ENCODE measurements at places on chromosomes 6 and 20.

DNA sequence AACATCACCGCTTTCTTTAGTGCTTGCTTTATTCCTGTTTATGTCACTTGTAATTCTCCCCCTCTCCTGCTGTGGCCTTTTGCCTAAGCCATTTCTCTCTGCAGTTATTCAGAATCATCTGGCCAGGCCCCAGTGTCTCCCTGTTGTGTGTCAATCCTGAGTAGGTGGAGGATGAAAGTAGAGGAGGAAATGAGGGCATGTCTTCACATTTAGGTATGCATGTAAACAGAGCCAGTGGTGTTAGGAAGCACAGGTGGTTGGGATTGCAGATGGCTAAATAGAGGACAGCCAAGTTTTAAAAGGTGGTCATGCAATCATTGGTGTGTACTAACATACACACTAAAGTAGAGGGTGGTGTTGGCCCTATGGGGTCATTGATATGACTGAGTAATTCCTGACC lies 5.2 kb downstream of the PRSS35 start:
- DNase-seq, result no peak

- no peak for DNase-seq
Observed at GRCh38 chr6:79028641-79029314, 49.3 kb downstream of the PHIP start.

GRCh38 chr6:14476793-14477531 lies 359.4 kb downstream of the CD83 start:
- DNase-seq, result no peak

- DNase-seq, result no peak
Observed at GRCh38 chr6:66126358-66126757, 419.3 kb upstream of the EYS start.

DNA sequence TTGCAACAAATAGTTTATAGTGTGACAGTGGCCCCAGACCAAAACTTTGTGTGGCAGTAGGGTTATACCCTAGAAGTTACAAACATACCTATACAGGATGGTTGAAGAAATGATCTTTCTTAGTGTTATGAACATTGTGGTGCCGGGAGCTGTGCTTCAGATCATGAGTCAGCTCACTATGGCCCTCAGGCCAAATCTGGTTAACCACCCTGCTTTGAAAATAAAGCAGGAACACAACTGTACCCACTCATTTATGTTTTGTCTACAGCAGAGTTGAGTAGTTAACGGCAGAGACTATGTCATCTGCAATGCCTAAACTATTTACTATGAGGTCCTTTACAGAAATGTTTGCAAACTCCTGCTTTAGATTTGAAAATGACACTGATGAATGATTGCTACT lies 24.3 kb downstream of the AKAP7 start:
- no peak for DNase-seq

- no peak for DNase-seq
Observed at GRCh38 chr6:107061125-107062020, 33.4 kb downstream of the MTRES1 start.

- no peak for DNase-seq
Observed at GRCh38 chr6:170269151-170269845, 21.6 kb downstream of the DLL1 start.

DNA sequence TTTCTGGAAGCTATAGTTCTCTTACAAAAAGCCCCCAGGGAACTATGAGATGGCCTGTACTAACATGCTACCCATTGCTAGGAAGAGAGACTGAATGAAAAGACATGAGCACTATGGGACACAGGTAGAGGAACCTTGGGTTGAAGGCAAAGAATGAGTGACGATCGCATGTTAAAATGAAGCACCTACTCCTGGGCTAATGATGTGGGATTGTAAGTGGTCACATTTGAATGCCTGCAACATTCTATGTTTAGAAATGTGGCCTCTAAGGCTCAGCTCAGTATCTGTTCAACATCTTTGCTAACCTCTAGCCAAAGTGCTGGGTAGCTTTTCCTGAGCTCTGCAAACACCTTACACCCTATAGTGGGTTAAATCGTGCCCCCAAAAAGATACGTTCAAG lies 5.2 kb upstream of the ZC3H12D start:
- DNase-seq, result no peak

DNA sequence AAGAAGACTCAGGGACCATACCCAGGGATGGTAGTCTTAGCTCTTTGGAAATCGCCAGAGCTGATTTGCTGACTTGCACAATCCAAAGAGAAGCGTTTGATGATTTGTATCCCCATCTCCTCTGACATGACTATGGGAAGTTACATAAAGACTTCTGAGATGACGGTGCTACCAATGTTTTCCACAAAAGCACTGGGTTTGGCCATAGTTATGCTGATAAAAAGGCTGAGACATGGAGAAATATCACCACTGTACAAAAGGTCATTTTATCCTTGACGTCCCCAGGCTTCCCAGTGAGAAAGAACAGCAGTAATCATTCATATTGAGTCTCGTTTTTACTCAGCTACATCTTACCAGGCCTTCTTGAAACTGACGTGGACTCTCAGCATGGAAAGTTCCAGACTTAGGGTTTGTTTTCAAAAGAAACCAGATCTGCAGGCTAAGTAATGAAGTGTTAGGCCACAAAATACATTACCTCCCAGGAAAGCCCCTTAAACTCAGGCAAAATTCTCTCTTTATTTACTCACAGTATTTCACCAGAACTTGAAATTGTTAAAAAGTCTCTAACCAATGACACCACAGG lies 370.3 kb upstream of the JARID2 start:
- DNase-seq, result no peak

DNA sequence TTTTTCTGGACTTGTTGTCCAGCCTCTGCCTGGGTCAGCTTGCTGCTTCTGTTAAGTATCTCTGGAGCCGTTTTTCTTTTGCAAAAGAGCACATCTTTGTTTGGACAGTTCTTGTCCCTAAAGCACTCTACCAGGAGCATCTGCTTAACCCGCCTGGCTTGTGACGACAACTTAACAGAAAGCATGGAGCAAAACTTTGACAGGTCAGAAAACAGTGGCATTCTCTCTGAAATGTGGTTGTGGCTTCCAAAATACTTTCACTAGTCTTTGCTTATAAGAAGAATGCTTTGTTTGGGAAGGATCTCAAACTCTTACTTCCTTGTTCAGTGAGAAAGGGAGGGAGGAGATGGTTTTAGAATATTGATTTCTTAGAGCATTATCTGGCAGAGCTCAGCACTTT lies 47.6 kb downstream of the CD109 start:
- DNase-seq, result no peak

- DNase-seq, result no peak
Observed at GRCh38 chr20:13995841-13996240, 525 bp downstream of the MACROD2 start.

DNA sequence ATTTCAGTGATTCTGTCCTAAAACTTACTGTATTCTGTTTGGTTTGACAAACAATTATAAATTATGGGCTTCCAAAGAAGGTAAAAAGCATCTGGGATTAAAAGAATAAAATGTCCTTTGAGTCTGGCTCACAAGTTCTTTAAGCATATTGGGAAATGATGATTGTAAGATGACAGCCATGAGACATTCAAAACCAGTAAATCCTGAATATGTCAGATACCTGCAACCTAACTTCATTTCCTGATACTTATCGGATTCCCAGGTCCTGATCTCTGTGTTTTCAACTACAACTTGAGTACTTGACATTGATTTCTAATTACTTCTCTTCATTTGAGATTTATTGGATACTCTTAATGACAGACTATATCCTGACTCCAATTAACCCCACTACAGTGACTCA lies 446.6 kb downstream of the GRIK2 start:
- no peak for DNase-seq

DNA sequence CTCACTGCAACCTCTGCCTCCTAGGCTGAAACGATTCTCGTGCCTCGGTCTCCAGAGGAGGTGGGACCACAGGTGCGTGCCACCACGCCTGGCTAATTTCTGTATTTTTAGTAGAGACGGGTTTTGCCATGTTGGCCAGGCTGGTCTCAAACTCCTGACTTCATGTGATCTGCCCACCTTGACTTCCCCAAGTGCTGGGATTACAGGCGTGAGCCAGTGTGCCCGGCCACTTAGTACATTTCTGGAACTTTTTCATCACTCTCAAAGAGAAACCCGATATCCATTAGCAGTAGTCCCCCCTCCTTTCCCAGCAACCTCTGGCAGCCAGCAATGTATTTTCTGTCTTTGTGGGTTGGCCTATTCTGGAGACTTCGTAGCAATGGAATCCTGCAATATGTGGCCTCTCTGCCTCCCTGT lies 109.8 kb downstream of the JARID2 start:
- no peak for DNase-seq

DNA sequence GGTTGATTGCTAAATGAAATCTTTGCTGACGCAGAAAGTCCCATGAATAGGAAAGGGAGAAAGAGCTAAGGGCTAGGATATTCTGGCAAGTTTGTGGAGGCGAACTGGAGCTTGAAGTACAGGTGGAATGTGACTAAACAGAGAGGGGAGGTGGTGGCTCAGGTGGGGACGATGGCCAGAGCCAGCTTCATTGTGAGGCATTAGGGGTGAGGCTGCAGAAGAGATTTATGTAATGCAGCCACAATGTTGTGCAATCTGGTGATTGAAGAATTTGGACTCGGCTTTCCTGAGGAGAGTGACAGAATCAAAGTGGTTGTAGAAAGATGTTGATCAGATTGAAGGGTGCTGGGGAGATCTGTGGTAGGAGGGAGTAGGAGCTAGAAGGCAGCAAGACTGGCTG lies 42.9 kb upstream of the SPACA1 start:
- DNase-seq, result no peak

DNA sequence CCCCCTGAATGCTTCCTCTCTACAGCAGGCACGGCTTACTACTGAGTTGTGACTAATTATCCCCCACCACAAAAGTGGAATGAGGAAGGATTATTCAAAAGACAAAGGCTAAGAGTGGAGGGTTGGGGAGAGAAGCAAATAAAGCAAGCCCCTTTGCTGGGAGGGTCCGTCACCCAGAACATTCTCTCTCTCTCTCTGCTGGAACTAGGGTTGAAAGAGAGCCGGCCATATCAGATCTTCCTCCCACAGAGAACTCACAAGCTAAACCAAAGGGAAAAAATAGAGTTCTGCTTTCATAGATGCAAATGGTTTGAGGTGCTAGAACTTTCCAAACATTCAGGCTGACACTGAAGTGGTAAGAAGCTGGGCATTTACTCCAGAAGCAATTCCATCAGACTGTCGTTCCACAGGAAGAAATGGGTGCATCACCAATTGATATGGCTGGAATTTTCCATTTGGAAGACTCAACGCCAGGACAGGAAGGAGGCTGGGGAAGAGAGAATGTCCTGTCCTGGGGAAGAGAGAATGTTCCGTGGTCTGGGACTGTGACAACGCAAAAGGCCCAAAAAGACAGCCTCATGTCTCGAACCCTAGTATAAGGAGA lies 7.9 kb downstream of the ZMYND8 start:
- no peak for DNase-seq

- DNase-seq, result no peak
Observed at GRCh38 chr20:36010825-36011224, 42.4 kb downstream of the CNBD2 start.

- DNase-seq, result no peak
Observed at GRCh38 chr20:61115364-61116065, 136.5 kb upstream of the CDH4 start.

DNA sequence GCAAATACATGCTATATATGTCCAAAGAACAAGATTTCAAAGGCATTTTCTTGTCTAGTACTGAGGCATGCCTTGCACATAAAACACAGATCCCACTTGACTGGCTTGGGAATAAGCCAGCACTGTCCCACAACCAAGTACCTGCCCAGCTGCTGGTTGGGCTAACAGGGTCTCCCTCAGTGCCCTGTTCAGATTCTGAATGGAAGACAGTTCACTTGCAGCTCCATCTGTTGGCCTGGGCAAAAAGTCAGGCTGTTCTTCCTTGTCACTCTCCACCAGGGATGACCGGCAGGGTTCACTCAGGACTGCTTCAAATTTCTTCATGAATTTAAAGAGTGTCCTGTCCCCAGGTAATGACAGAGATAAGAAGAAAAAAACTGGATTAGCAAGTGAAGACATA lies 44.4 kb upstream of the LYRM2 start:
- no peak for DNase-seq

DNA sequence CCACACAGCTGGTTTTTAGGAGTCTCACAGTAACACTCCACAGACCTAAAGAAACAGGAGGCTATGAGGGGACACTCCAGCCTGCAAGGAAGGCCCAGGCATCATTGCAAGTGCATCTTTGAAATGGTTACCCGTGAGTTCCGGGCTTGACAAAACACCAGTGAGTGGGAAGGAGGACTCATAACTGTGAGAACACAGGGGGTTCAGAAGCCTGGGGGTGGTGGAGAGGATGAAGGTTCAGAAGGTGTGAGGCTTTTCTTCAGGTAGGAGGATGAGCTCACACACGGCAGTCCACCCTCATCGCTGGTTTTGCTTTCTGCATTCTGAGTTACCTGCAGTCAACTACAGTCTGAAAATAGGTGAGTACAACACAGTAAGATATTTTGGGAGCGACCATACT lies 39.9 kb downstream of the MAP7 start:
- DNase-seq, result no peak

- DNase-seq, result no peak
Observed at GRCh38 chr6:77445214-77445613, 18.1 kb downstream of the HTR1B start.

DNA sequence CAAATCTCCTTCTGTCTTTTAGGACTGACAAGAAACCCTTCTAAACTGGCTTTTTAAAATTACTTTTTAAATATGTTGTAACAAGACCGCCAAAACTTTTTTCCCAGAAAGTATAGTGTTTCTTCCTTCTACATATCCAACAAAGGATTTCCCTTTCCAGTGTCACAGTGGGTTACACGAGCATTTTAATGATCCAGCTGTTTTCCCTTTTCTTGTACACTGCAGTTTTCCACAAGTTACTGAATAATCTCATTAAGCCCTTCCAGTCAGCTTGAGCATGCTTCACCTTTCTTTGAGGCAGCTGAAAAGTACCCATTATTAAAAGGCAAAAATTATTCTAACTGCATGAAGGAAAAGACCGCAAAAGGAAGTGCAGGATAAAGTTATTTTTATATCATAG lies 48.6 kb downstream of the CD24 start:
- no peak for DNase-seq

DNA sequence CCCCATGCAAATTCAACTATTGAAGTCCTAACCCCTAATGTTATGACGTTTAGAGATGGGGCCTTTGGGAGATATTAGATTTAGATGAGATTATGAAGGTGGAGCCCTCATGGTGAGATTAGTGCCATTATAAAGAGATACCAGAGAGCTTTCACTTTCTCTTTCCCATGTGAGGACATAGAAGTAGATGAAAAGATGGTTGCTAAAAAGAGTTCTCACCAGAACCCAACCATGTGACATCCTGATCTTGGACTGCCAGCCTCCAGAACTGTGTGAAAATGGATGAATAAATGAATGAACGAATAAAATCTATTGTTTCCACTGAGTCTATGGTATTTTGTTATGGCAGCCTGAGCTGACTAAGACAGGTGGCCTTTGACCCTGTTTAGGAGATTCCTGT lies 50.6 kb upstream of the FBXO30 start:
- no peak for DNase-seq

DNA sequence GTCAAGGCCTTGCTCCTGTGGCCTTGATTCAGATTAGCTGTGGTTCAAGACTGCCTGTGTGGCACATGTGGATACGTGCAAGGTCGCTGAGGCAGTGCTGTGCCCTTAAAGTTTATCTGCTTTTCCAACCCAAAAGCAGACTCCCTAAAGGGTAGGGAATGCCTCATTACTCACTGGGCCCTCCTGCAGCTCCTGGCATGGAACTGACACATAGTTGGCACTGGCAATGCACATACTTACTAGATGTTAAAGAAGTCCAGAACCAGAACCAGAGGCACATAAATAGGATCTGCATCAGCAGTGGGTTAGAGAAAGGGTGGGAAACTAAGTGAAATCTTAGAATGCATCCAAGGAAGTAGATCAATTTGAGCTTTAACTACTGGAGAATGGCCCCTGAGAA lies 90.6 kb upstream of the MLN start:
- no peak for DNase-seq

- DNase-seq, result no peak
Observed at GRCh38 chr20:1280195-1281102, 14.4 kb downstream of the SNPH start.
